ENCODE measurements at places on chromosomes 5 and 9. TPM values are rescaled to one million over a fixed set of nuclear protein-coding genes. Genes with fewer than 3 reads are reported as not detected.

DNA sequence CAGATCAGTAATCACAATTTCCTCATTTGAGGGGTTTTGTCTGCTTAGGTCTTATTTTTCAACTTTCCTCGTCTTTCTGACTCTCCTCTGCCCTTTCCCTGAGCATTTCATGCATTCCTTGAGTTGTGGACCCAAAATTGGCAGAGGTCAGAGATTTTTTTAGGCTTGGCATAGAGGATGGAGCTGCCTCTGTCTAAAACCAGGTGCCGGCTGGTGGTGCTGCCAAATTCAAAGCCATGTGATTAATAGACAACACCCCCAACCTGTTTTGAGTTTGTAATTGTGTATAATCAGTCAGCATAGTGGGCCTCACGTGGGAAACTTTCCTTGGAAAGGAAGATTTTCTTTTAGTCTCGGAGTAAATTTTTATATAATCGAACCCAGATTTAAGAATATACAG is 39.6 kb downstream of the TJP2 start:
- H3K36me3 ChIP-seq = peaks cover 6% of the 10 kb centered on the region
- no peak overlapping the region for H3K27ac ChIP-seq
- no peak for DNase-seq
- 0 out of 2 replicates have a peak, but pooled peaks cover 1% of the 10 kb centered on the region for H3K4me1 ChIP-seq

DNA sequence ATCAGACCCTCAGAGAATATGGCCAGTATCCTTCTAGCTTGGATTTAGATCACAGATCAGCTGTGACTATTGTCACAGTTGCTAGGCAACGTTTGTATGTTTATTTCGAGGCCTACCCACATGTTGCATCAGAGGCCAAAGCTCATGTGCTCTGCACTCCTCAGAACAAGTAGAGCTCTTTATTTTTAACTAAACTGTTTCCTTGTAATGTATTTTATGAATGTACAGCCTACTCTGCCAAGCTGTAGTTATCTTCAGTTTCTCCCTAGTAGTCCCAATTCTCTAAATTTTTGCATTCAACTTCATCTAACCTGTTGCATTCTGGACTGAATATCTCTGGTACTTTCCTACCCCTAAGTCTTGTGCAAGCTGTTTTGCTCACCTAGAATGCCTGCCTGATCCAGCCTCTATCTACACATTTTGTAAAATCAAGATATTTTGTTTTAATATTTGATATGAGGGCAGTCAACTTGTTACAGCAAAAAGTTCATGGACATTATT is 52.8 kb downstream of the CAST start:
- H3K27me3 ChIP-seq = no peaks in the 10 kb centered on the region
- H3K4me1 ChIP-seq = peaks cover 7% of the 10 kb centered on the region
- H3K27ac ChIP-seq = no peak overlapping the region
- no peak overlapping the region for H3K4me3 ChIP-seq
- no peaks in the 10 kb centered on the region for H3K36me3 ChIP-seq
- peak; percentile 91 for DNase-seq

- H3K4me3 ChIP-seq = no peak overlapping the region
- no peaks in the 10 kb centered on the region for H3K4me1 ChIP-seq
- no peak overlapping the region for H3K27ac ChIP-seq
Observed at GRCh38 chr9:91519520-91520277, 96.1 kb upstream of the NFIL3 start.

DNA sequence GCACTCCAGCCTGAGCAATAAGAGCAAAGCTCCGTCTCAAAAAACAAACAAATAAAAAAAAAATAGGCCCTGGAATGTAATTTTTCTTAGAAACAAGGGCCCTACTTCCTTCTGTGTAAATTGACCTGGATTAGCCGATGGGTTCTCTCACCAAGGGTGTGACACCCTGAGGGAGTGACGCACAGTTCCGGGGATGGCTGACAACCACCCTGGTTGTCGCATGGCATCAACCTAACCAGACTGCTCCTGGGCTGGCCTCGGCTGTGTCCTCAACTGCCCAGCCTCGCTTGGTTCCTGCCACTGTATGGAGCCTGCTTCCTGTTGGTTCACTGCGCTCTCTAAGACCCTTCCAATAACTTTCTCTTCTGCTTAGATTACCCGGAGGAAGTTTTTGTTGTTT is 51.2 kb upstream of the SPATA31D4 start:
- no peak overlapping the region for H3K27ac ChIP-seq
- H3K36me3 ChIP-seq = no peaks in the 10 kb centered on the region
- H3K4me3 ChIP-seq = no peak overlapping the region
- H3K4me1 ChIP-seq = peaks cover 4% of the 10 kb centered on the region
- DNase-seq = no peak

DNA sequence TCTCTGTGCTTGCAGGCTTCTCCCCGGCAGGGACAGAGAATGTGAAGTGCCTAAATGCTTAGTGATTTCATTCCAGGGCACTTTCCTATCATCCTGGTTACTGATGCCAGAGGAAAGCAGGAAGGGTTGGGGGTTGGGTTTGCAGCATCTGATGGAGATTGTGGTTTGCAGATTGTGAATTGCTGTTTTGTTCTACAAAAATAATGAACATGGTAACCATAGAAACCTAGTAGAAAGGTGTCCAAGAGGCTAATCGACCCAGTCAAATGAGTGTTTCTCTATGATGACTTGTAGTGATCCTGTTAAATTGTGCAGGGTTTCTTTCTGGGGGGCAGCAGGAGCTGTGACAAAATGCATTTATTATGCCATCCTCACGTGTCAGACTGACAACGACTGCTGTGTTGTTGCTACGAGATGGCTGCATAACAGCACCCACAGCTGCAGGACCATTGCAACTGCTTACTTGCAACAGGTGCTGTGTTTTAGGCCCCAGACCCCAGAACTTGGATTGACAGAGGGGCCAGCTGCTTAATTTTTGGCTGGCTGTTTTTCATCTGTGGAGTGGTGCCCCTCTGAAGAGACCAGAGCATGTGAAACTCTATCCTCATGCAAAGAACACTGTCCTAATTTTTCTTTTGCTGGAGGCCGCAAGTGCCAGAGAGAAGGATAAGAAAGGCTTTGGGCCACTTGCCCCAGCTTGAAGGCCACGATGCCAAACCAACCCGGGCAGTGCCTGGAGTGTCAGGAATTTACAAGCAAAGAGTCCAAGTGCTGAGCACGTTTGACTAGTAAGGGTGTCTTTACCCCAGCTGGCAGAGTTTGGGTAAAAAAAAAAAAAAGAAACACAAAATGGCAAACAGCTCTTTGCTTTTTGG is 397.8 kb downstream of the GADD45G start:
- no peak overlapping the region for H3K27ac ChIP-seq
- H3K4me1 ChIP-seq = peaks cover 7% of the 10 kb centered on the region
- H3K4me3 ChIP-seq = no peak overlapping the region
- no peak for DNase-seq
- H3K27me3 ChIP-seq = no peaks in the 10 kb centered on the region
- H3K36me3 ChIP-seq = no peaks in the 10 kb centered on the region

DNA sequence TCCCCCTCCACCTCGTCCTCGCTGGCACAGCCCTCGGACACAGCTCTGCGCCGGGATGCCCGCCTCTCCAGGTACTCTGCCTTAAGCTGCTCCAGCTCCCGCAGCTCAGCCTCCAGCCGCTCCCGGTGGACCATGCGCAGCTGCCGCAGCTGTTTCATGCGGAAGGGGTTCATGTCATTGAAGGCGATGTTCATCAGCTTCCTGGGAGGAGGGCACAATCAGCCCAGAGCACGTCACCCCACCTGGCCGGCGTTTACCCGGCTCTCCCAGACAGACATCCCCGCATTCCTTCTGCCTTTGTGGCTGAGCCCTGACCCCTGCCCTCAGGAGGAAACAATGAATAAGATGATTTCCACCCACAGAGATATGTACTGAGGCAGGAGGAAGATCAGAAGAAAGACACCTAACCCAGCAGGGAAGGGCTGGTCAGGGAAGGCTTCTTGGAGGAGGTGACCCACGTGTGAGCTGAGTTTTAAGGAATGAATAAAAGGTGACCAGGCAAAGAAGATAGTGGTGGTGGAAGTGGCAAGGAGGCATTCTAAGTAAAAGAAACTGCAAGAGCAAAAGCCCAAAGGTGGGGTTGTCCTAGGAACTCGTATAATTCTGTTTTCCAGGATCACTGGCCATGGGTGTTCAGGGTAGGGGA is 7.1 kb upstream of the CORO2A start:
- no peaks in the 10 kb centered on the region for H3K27me3 ChIP-seq
- peaks cover 16% of the 10 kb centered on the region for H3K36me3 ChIP-seq
- no peaks in the 10 kb centered on the region for H3K4me1 ChIP-seq
- H3K27ac ChIP-seq = no peak overlapping the region
- H3K4me3 ChIP-seq = no peak overlapping the region
- no peak for DNase-seq

GRCh38 chr5:85182344-85182743 is 797.7 kb upstream of the EDIL3 start:
- no peaks in the 10 kb centered on the region for H3K27me3 ChIP-seq
- no peaks in the 10 kb centered on the region for H3K36me3 ChIP-seq
- no peaks in the 10 kb centered on the region for H3K4me1 ChIP-seq
- DNase-seq = no peak
- no peak overlapping the region for H3K4me3 ChIP-seq
- H3K27ac ChIP-seq = no peak overlapping the region

- peak; percentile 33 for DNase-seq
- H3K4me3 ChIP-seq = no peak overlapping the region
- no peaks in the 10 kb centered on the region for H3K27me3 ChIP-seq
- no peaks in the 10 kb centered on the region for H3K36me3 ChIP-seq
Observed at GRCh38 chr5:136424835-136425584, 59.7 kb upstream of the TRPC7 start.

Gene RORB
- under 0.01 TPM for total RNA-seq

DNA sequence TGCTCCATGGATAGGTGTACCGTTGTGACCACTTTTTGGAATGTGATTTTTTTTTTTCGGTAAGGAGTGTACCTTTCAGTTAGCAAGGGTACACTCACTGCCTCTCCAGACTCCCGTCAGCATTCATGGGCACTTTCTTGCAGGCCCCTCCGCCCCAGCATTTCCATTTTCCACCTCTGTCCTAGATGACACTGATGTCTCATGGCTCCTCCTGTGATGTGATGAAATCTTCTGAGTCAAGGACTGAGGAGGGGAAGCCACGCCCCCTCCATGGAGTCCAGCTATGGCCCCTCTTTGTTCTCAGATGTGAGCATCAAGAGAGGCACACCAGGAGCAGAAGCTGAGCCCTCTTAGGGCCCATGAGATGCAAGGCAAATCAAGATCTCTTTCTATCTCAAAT is 61.8 kb downstream of the CTSL start:
- peaks cover 2% of the 10 kb centered on the region for H3K4me1 ChIP-seq
- H3K36me3 ChIP-seq = no peaks in the 10 kb centered on the region
- H3K27me3 ChIP-seq = peaks cover 3% of the 10 kb centered on the region

Gene SEC16A
- total RNA-seq = 12.2 TPM

- no peak for DNase-seq
- H3K27ac ChIP-seq = no peak overlapping the region
- no peaks in the 10 kb centered on the region for H3K4me1 ChIP-seq
- no peak overlapping the region for H3K4me3 ChIP-seq
- H3K36me3 ChIP-seq = no peaks in the 10 kb centered on the region
Observed at GRCh38 chr9:1098551-1098950, 48.4 kb downstream of the DMRT2 start.

GRCh38 chr9:9257999-9258498 is 1354.8 kb downstream of the PTPRD start:
- H3K27me3 ChIP-seq = no peaks in the 10 kb centered on the region
- no peaks in the 10 kb centered on the region for H3K36me3 ChIP-seq
- no peak overlapping the region for H3K27ac ChIP-seq
- no peaks in the 10 kb centered on the region for H3K4me1 ChIP-seq
- no peak for DNase-seq
- H3K4me3 ChIP-seq = no peak overlapping the region

GRCh38 chr9:94952565-94953373 is 226.3 kb downstream of the AOPEP start:
- H3K27ac ChIP-seq = no peak overlapping the region
- DNase-seq = no peak
- no peaks in the 10 kb centered on the region for H3K27me3 ChIP-seq
- H3K4me3 ChIP-seq = no peak overlapping the region
- no peaks in the 10 kb centered on the region for H3K36me3 ChIP-seq

Gene ADAMTSL1
- total RNA-seq = 49.2 TPM

DNA sequence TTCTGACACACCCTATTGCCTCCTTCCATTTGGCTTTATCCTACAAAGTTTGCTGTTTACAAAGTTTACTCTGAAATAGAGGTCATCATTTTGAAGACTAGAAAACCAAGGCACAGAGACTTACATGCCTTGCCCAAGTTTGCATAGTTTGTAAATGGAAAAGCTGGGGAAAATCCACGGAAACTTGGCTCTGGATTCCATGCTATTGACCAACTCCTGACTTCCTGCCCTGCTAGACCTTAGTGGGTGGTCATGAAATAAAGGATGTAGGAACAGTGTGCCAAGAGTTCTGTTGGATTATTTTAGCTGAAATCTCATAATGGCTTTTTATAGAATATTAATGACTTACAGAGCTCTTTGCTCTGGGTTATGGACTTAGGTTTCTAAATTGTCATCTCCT is 69.5 kb downstream of the GRIA1 start:
- H3K36me3 ChIP-seq = no peaks in the 10 kb centered on the region
- peaks cover 9% of the 10 kb centered on the region for H3K4me1 ChIP-seq
- DNase-seq = no peak
- no peaks in the 10 kb centered on the region for H3K27me3 ChIP-seq
- H3K27ac ChIP-seq = no peak overlapping the region

Gene BRD9
- total RNA-seq = 40.0 TPM

- DNase-seq = peak; percentile 9
- H3K27me3 ChIP-seq = peaks cover 44% of the 10 kb centered on the region
- peak overlapping the region; percentile 81 for H3K27ac ChIP-seq
- H3K4me3 ChIP-seq = no peak overlapping the region
- no peaks in the 10 kb centered on the region for H3K36me3 ChIP-seq
Observed at GRCh38 chr5:957748-958485, 50.7 kb upstream of the NKD2 start.

DNA sequence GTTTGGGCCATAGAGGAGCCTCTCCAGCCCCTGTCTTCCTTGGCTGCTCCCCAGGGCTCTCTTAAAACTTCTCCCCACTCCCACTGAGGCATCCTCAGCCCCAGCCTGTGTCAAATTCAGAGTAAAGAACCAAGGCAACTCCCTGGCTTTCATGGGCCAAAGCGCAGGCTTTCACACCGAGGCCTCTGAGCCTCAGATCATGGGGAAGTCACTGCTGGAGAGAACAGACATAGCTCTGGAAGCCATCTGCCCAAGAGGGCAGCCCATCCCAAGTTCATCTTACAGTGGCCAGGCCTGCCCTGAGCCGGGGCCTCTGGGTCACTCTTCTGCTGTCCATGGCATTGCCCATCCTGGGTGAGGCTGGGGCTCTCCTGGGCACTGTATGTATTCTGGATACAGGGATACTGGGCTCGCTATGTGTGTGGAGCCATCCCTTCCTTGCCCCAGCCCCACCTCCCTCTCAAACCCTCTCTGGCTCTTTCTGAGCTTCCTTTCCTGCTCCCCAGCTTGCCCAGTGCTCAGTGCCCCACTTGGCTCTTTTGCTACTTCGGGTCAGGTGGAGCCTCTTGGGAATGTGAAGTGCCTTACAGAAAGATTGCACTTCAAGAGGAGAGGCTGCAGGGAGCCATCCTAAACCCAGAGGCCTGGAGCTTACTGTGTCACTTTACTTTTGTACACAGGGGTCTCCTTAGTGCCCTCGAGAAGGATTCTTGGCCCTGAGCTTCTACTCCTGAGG is 33.0 kb downstream of the TGFBI start:
- H3K4me3 ChIP-seq = no peak overlapping the region
- DNase-seq = no peak
- H3K4me1 ChIP-seq = peaks cover 26% of the 10 kb centered on the region
- H3K27ac ChIP-seq = peak overlapping the region; percentile 18
- no peaks in the 10 kb centered on the region for H3K27me3 ChIP-seq

- peak; percentile 62 for DNase-seq
- no peak overlapping the region for H3K27ac ChIP-seq
- H3K4me3 ChIP-seq = no peak overlapping the region
- H3K27me3 ChIP-seq = peaks cover 12% of the 10 kb centered on the region
- H3K36me3 ChIP-seq = peaks cover 11% of the 10 kb centered on the region
- peaks cover 9% of the 10 kb centered on the region for H3K4me1 ChIP-seq
Observed at GRCh38 chr9:136840877-136841645, 1.2 kb upstream of the AJM1 start.

Gene SOHLH1
- total RNA-seq = not detected
